CMK (cell line): ENCODE measurements at places on chromosomes 11 and 22.
A peak's percentile ranks its signal among the peaks of the same experiment; 100 is the strongest.

DNA sequence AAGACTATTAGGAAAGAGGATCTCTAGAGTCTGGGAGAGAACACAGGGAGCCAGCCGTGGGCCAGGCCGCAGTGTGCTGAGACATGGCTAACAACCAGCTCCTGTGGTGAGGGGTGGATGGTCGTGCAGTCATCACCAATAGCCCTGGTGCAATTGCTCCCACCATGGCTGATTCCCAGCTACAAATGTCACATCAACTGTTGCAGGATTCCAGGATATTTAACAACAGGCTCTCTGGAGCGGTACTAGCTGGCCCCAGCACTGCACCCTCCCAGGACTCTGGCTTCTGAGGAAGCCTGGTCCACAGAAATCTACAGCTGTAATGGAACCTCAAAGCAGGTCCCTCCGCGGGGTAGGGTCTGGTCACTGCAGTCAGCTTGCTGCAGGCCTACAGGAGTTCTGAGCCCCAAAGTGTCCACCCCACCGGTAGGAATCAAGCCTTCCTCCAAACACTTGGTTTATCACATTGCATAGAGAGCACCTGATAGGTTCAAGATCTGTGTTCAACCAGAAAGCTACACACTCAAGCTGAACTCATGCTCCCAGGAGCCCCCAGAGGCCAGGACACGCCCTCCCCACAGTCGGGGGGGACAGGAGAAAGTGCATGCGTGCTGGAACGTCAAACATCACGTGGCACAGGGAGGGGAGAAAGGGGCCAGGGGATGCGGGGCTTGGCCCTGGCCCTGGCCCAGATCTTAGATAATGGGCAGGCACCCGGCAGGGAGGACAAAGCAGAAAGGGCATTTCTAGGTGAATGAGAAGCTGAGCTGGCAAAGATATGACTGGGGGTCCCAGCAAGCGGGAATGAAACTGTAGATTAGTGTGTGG, 609.0 kb downstream of the TBC1D22A start:
- no peak for DNase-seq

DNA sequence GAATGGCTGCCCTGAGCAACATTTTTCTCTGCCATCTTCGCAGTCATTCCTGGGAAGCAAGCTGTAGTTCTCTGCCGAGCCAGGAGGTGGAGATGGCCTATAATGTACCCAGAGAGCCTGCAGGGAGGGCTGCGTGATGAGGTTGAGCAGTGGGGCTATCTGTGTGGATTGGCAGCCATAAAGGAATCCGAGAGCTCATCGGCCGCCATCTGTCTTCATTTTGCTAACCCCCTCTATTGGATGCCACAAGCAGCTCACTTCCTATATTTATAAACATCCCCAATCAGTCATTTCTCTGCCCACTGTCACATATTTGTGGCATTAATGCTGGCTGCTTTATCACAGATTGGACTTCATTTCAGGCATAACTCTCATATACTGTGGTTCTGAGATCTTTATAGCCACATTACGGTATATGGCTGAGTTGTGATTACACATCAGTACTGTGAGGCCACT, 209.5 kb downstream of the NTM start:
- DNase-seq, result peak; percentile 25

GRCh38 chr22:45008751-45009605, 827 bp downstream of the PHF21B start:
- DNase-seq, result no peak

- DNase-seq, result no peak
Observed at GRCh38 chr11:17471501-17471900, 5.1 kb downstream of the ABCC8 start.

- no peak for DNase-seq
Observed at GRCh38 chr11:77214557-77214956, 86.5 kb downstream of the MYO7A start.

DNA sequence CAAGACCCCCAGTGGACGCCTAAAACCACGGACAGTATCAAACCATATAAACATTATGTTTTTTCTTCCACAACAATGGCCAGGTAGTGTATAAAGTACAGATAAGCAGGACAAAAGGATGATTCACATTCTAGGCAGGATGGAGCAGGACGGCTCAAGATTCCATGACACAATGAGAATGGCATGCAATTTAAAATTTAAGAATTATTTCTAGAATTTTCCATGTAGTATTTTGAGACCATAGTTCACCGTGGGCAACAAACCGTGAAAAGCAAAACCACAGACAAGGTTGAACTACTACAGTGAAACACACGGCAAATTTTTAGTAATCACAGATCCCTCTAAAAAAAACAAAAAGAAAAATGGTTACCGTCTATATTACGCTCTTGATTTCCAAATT, 7.5 kb downstream of the NARS2 start:
- DNase-seq, result no peak

DNA sequence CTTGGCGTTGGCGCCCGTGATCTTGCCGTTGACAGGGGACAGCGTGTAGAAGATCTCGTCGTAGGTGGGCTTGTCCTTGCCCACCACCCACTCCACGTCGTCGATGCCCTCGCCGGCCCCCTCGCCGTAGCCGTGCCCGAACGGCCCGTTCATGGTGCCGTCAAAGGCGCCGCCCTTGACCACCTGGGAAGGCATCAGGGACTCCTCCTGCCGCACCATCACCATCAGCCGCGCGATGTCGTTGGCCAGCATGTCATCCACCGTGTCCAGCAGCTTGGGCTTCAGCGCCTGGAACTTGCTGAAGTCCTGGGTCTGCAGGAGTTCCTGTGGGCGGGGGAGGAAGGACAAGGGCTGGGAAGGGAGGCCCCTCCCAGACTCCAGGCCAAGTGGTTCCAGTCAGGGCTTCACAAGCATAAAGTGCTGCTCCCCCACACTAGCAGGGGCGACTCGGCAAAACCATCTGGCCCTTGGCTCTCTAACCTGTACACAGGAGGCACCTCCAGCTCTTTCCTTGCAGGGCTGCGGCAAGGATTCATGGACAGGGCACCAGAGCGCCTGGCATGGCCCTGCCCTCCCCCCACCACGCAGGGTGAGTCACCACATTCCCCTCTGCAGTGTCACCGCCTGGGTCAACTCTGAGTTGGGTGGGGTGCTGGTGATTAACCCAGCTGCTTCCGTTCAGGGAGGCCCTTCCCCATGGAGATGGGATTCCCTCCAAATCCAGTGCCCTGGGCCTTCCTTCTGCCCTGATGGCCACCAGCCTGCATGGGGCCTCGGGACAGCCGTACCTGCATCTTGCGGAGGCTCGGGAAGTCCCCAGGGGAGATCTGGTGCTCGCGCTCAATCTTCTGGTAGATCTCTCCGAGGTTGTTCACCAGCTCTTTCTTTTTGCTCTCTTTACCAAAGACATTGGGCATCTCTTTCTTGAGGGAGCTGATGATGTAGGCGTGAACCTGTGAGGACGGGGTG, 10.4 kb upstream of the CDC42BPG start:
- no peak for DNase-seq

GRCh38 chr11:86172894-86173293, 71.7 kb upstream of the EED start:
- no peak for DNase-seq

GRCh38 chr11:36150986-36151385, 138.2 kb downstream of the COMMD9 start:
- DNase-seq, result no peak

- no peak for DNase-seq
Observed at GRCh38 chr11:41309716-41310115, 149.7 kb downstream of the LRRC4C start.

DNA sequence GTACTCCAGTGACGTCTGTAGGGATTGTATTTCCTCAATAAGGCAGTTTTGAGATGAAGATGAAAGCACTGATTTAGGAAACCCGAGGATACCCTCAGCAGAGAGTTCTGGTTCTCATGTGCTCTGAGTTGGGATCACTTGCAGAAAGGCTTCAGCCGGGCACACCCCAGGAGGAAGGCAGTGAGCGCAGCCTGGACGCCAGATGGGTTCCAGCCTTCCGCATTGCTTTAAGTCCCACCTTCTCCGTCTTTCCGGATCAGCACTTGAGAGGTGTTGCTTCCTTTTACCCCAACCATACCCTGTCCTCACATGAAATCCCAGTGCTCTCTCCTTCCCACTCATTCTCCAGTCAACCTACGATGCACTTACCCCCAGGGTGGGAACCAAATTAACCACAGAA, 239.5 kb upstream of the CADM1 start:
- DNase-seq, result no peak

GRCh38 chr22:29695129-29695926, 24.5 kb upstream of the CABP7 start:
- DNase-seq, result no peak

DNA sequence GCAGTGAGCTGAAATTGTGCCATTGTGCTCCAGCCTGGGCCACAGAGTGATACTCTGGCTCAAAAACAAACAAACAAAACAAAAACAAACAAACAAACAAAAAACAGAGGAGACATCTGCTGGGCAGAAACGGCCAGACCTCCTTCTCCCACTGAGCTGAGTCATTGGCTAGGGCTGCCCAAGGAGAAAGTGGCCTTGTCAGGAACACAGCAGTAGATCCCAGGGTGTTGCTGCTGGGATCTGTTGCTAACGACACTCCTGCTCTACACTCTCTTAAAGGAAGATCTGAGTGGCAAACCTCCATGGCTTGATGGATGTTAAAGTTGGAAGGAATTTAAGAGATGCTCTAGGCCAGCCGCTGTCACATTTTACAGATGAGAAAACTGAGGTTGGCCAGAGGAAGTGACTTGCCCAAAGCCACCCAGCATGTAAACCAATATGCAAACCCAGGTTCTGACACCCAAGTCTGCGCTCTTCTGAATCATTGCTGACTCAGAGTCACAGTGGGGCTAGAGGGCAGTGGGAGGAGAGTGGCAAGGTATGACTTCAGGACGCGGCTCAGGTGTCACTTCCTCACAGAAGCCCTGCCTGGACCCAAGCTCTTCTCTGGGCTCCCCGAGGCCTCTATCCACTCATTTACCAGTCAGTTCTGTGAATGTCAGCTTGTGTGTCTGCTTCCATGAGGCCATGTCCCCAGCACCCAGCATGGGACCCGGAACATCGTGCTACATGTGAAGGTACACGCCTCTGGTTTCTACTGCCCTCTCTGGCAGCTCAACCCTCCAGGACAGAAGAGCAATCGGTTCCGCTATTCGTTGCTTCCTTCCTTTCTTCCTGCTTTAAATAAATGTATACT, 11.3 kb upstream of the GDPD5 start:
- no peak for DNase-seq

DNA sequence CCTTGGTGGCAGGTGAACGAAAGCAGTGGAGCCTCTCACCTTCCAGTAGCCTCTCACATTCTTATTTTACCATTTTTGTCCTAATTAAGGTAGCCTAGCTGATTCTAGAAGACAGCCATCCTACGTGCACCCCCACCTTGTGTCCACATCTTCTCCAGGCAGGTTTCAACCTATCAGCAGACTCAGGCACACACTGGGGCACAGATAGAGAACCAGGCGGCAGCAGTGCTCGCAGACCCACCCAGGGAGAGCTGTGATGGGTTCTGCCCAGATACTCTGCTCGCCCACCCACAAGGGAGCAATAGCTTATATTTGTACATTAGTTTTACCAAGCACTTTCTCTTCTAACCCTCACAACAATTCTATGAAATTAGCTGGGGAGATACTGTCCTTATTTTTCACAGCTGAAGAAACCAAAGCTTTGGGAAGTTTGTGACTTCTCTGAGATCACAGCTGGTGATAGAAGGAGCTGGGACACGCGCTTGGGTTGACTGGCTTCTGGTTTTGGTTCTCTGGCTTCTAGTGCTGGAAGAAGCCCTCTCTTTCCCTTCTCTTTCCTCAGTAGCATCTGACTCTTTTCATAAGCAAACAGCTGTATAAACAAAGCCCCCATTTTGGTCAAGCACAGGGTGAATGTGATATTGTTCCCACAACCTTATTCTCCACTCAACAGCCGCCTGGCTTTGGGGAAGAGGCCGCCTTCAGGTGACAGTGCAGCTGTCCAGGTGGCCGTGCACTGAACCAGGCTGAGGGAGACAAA, 36.9 kb downstream of the PPP2R1B start:
- no peak for DNase-seq

GRCh38 chr11:65310736-65311135, 3.9 kb upstream of the CDC42EP2 start:
- no peak for DNase-seq

DNA sequence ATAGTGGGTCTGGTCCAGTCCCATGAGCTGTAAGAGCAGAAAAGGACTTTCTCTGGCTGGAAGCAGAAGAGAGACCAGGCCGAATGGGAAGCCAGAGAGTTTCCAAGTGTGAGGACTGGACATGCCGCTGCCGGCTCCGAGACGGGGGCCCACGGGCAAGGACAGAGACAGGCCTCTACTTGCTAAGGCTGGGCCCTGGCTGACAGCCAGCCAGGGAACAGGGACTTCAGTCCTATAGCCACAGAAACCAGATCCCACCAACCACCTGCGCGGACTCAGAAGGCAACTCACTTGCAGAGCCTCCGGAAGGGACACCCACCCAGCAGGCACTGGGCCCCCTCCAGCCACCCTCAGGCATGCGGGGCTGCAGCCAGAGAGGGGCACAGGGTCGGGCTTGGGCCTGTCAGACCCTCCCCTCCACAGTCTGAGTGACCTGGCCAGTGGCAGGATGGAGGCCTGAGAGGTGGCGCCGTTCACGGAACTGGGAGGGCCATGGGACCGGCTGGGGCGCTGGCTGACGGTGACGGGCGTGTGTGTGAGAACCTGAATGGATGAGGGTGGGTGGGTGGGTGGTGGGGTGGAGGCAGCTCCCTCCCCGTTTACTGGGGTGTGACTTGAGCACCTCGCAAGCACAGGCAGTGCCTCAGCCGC, 47.8 kb upstream of the A4GALT start:
- no peak for DNase-seq

DNA sequence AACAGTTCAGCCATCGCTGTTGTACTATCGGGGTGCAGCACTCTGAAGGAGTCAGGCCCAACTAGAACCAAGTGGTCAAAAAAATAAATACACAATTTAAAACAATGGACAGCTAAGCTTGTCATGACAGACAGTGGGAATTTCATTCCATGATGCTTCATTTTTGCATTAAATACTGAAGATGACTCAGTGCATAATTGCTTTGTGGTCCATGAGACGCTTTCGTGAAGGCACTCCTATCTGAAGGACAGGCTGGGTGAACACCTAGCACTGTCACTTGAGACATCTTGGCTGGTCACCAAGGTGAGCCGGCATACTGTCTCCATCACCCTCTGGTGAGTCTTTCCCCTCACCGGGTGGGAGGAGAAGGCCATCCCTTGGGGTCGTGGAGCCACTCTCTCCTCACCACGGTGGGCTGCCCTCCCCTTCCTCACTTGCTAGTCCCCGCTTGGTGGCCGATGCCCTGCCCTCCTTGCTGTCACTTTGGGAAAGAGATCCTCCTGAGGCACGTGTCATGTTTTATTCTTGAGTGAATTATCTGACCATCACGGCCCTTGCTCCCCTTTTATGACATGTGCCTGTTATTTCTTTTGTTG, 4.9 kb upstream of the TESMIN start:
- DNase-seq, result no peak
